MG63 (cell line): ENCODE measurements at places on chromosomes 7 and 10.

GRCh38 chr7:101506531-101506930 is 122.6 kb downstream of the MYL10 start:
- no peak for DNase-seq

GRCh38 chr7:26291699-26292538 is at the start of gene SNX10:
Gene SNX10 (plus strand): TSS chr7:26291862. CDS start chr7:26346443, 54,581 bp downstream.
- peak; percentile 46 for DNase-seq

DNA sequence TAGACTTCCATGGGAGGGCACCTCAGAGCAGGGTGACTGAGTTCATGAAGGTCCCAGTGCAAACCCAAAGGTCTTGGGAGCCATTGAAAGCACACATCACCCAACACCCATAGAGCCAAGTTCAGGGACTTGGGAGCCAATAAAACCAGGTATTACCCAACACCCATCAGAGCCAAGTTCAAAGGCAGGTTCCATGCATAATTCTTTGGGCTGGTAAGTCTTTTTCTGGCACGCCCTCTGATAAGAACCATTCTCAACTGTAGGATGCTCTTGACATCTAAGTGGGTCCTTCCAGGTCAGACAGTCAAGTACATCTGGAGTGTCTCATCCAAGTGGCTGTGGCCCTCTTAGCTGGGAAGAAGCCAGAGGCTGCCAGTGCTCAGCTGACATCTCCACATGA is 63.2 kb downstream of the EBF3 start:
- peak; percentile 21 for DNase-seq

- no peak for DNase-seq
Observed at GRCh38 chr10:71316786-71317160, 2.3 kb upstream of the SLC29A3 start.

DNA sequence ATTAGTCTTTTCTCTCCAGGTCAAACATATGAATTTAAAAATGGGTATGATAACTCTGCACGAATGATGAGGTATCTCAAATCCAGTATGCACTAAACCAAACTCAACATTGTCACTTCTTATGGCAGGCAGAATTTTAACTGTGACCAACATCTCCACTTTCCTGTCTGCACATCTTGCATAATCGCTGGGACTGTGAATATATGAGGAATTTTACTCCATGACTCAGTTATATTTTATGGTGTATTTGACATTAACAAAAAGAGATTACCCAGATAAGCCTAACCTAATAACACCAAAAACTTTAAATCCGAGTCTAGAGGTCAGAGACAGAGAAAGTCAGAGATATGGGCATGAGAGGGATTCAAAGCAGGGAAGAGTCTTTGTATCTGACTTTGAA is 454.5 kb upstream of the SEMA3D start:
- no peak for DNase-seq

GRCh38 chr10:79383974-79384606 is 36.8 kb downstream of the PPIF start:
- no peak for DNase-seq

GRCh38 chr7:2529161-2530070 is 9.8 kb downstream of the LFNG start:
- DNase-seq, result peak; percentile 83

DNA sequence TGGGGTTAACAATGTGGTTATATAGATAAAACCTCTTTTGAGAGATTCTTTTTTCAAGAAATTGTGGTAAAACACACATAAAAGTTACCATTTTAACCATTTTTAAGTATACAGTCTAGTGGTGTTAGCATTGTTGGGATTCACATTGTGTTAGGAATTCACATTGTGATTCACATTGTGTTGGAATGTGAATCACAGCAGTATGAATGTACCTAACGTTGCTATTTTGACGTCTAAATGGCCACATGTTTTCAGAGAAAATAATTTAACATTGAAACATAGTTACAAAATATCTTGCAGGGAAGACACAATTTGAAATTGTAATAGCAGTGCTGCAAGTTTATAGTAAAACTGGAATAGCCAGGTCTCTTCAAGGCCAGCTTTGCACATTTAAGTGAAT is 129.0 kb downstream of the BICC1 start:
- no peak for DNase-seq

DNA sequence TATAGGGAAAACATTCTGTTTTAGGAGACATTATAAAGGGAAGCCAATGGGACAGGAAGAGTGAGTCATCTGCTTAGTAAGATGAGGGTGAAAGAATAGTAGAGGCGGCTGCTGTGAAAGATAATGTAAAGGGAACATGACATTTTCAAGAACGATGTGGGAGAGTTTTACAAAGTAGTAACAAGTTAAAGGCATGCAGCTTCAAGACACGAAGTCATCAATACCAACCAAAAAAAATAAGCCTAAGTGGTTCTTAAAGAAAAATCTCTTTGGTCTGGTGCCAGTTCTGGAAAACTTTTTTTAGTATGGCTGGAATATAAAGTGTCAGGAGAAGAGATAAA is 6.1 kb downstream of the GSTO1 start:
- DNase-seq, result no peak

GRCh38 chr10:132336919-132337407 is 5.0 kb downstream of the LRRC27 start:
- DNase-seq, result no peak

GRCh38 chr10:32377458-32378259 is 30.7 kb upstream of the EPC1 start:
- DNase-seq, result peak; percentile 6

DNA sequence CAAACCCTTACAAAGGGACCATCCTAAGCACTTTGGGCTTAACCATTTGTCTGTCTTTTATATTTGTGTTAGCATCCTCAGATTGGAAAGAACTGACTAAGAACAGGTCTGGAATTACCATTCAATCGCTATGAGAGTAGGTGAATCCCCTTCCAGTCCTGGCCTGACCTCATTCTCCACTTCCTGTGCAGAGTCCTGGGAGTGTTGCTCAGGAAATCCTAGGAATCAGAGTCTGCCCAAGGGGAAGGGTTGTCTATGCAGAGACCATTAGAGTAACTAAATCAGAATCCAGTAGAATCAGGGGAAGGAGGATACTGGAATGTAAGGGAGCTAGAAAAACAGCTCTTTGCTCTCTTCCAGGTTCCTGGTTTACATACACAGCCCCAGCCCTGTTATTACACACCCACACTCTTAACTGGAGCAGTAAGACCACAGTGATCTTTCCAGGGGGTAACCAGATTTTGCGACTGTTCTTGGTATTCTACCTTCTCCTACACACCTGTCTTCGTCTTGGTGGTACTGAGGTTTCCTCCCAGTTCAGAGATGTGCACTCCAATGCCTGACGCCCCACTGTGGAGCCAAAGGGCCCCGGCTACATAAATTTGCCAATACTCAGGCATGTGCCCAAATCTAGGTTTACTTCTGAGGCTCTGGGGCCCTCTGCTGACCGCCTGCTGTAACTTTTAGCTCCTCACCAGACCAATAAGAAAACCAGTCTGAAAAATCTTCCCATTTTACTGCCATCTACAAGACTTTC is 103.7 kb downstream of the RNF216 start:
- peak; percentile 47 for DNase-seq

DNA sequence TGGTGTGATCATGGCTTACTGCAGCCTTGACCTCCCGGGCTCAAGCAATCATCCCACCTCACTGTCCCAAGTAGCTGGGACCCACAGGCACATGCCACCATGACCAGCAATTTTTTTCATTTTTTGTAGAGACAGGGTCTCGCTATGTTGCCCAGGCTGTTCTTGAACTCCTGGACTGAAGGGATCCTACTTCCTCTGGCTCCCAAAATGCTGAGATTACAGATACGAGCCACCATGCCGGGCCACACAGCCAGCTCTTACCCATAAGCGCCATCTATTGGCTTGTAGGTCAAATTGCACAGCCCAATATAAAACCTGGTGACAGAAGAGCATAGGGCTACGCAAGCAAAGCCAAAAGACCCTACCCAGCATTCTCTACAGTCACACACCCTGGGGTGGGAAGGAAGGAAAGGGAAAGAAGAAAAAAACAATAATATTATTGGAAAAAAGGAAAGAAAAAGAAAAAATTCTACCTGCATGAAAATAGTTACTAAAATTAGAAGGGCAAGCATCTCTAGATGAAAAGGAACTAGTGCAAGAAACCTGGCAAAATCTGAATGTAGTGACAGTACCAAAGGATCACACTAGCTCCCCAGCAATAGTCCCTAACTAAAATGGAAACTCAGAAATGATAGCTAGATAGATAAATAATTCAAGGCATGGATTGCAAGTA is 29.4 kb upstream of the AMPH start:
- peak; percentile 23 for DNase-seq

DNA sequence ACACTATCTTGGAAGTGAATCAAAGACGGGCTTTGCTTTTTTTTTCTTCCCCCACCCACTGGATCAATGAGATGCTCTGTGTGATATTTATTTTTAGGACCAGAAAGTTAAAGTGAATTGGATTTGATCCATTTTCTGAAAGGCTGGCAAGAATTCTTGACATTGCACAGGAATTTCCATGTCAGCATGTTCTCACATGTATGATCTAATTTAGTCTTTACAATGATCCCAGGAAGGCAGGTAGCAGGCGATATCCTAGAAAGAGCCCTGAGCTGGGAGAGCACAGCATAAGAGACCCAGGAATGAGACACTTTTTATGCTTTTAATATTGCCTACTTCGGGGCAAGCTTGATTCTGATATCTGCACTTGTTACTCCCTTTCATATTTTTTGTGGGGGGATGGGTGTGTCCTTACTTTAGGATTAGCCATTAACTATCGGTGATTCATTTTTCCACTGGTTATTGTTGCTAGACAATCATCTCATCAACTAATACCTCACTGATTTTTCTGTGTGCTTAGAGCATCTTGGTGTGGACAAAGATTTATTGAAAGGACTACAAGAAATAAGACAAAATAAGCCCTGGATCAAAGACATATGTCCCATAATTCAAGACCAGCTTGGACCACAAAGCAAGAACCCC is 58.1 kb downstream of the NRP1 start:
- DNase-seq, result no peak

DNA sequence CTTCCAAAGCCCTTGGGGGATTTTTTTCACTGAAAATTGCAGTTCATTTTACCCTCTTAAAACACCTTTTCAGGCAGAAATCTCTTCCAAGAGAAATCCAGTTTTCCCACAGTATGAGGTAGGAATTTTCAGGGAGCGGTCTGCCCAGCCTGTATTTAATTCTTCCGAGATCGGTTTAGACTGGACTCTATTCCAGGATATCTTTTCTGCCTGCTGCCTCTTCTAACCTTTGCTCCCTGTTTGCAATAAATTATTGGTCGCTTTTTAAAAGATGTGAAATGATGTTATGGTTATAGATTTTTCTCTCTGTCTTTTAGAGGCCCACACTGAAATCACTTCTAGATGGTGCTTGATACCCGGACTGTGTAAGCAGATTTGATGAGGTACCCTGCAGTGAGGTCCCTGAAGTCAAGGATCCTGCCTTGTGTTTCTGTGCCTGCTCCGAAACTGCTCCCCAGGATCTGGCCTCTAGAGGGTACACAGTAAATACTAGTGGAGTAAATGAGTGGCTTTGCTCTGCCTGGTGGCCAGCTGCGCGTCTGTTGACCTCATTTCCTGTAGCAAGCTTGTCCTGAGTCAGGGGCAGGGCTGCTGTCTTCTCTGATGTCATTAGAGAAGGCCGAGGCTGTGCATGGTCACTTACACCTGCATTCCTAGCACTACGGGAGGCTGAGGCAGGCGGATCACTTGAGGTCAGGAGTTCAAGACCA is 191.6 kb downstream of the FANK1 start:
- DNase-seq, result no peak

- no peak for DNase-seq
Observed at GRCh38 chr7:33798686-33799325, 106.5 kb upstream of the BMPER start.

DNA sequence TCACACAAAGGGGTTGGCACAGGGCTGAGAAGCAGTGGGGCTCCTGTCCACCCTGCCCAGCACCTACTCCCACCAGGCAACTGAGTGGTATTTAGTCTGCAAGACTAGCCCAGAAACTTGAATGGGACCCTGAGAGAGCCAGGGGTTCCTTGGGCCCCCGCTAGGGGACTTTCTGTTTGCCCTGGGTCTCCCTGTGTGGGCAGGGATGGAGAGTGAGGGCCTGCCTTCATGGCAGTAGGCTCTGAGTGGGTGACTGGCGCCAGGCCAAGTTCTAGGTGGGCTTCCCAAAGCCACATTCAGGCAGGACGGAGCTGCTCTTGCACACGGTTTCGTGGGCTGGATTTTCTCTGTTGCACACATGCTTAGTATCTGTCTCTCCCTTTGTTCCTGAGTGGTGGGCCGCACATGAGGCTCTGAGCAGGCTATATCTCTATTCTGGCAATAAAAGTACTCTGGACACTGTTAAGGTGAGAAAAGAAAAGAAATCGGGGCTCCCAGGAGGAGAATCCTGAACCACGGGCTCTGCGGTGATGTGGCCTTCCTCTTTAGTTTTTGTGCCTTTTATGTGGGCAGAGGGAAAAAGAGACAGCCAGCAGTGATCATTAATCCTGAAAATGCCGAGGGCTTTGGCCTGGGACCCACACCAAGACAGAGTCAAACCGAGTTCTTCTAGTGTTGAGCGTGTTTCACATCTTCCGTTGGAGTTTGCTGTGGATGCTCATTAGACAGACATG is 26.9 kb downstream of the IL2RA start:
- DNase-seq, result no peak

DNA sequence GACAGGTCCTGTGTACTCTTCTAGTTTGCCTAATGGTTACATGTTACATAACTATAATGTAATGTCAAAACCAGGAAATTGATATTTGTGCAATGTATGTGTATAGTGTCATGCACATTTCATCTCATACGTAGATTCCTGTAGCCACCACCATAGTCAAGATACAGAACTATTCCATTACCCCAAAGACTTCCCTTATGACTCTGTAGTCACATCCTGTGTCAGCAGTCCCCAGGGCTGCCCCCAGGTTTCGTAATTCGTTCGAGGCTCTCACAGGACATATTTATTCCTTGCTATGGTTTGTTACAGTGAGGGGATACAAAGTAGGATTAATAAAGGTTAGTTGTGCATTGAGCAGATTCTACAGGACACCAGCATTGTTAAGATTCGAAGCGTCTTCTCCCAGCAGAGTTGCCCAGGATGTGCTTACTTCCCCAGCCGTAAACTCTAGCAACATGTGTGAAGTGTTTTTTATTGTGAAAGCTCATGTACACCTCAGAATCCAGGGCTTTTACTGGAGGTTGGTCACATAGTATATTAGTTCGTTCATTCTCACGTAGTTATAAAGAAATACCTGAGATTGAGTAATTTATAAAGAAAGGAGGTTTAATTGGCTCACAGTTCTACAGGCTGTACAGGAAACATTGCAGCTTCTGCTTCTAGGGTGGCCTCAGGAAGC is 18.6 kb downstream of the RABGEF1 start:
- DNase-seq, result no peak

DNA sequence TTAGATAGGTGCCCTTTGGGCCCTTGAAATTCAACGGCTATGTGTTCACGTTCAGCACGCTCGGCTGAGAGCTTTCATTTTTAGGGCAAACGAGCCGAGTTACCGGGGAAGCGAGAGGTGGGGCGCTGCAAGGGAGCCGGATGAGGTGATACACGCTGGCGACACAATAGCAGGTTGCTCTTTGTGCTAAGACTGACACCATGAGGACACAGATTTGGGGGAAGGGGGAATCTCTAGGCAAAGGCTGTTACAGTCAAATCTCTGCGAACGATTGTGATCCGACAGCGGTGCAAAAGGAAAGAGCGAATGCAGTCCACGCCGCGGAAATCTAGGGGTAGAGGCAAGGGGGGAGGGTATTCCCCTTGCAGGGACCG is 667 bp downstream of the KLLN start:
- peak; percentile 35 for DNase-seq

- DNase-seq, result no peak
Observed at GRCh38 chr7:40394400-40394799, 259.6 kb downstream of the SUGCT start.

GRCh38 chr7:28605427-28606085 is 193.2 kb downstream of the CREB5 start:
- no peak for DNase-seq
